ENCODE measurements at places on chromosomes 13 and 19. TPM values are rescaled to one million over a fixed set of nuclear protein-coding genes. Genes with fewer than 3 reads are reported as not detected.

GRCh38 chr19:292281-292884 is 1.2 kb upstream of the PLPP2 start:
- DNase-seq = no peak

GRCh38 chr13:60211548-60211947 is 47.8 kb upstream of the DIAPH3 start:
- DNase-seq = no peak

The CAPN12 gene
- total RNA-seq = 28.6 TPM

- DNase-seq = no peak
Observed at GRCh38 chr13:48851707-48852106, 124.0 kb upstream of the FNDC3A start.

DNA sequence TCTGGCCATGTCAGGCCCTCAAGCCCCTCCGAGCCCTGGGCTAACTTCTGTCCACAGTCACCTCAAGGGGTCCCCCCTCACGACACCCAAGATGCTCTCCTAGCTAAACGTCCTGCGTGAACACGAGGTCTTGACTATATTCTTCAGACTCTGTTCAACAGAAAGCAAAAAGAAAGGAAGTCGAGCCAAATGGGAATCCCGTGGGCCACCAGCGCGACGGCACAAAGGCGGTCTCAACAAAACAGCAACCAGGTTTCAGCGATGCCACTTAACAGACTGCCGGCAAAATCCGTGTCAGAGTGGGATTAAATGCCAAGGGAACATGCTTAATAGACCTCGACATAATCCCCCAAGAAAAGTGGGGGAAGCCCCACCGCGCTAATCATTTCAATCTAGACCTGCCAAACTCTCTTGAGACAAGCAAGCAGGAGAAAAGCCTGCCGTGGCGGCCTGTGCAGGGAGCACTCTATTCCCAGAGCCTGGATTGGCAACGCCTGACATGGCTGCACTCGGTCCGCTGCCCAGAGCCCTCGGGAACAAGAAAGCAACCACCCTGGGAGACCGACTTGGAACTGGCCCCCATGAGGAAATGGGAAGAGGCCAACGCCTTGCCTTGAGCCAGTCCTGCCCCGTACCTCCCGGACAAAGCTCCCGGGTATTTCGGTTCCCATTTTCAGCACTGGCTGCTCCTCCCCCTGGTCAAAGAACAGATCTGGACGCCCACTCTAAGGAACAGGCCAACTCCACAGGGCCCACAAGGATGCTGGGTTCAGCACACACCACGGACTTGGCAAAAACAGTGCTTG is 16.0 kb downstream of the ZC3H4 start:
- no peak for DNase-seq

DNA sequence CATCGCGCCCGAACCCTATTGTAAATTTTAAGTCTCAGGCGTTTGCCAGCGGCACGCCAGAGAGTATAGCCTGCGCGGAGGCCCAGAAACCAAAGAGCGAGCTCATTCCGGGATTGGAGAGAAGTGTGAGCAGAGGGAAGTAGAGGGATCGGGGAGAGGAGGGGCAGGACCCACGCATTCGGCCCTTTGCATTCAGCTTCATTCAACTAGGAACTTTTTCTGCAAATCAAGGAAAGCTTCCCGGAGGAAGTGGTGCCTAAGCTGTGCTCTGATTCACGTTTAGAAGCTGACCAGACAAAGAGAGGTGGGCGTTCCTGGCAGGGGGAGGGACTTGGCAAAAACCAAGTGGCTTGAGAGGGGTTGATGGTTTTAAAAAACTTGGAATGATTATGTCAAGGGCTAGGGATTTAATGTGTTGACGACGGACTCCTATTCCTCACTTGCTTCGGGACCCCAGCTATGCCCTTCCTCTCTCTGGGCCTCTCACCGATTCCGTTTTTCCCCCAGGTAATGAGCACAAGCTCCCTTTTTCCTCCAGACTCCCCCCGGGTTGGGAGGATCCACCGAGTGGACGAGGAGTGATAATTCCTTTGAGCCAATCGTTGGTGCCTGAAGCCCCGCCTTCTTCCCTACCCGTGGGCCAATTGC is 811 bp upstream of the PRMT1 start:
- no peak for DNase-seq

DNA sequence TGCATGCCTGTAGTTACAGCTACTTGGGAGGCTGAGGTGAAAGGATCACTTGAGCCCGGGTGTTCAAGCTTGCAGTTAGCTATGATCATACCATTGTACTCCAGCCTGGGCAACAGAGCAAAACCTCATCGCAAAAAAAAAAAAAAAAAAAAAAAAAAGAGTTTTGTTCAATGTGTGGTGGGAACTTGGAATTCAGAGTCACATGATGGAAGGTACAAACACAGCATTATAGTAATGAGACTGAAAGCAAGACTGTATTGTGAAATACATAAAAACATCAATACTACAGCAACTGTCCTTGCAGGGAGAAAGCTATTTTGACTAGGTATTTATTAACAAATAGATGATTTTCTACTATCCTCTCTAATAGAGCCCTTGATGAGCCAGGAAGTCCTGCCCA is 393.2 kb downstream of the DLEU7 start:
- no peak for DNase-seq

The HMG20B gene
- total RNA-seq = 60.7 TPM
